ENCODE measurements at places on chromosomes 2 and 18. TPM values are rescaled to one million over a fixed set of nuclear protein-coding genes. Genes with fewer than 3 reads are reported as not detected.
A peak's percentile ranks its signal among the peaks of the same experiment; 100 is the strongest.

GRCh38 chr18:68417166-68417799 lies 297.6 kb downstream of the TMX3 start:
- DNase-seq = no peak

DNA sequence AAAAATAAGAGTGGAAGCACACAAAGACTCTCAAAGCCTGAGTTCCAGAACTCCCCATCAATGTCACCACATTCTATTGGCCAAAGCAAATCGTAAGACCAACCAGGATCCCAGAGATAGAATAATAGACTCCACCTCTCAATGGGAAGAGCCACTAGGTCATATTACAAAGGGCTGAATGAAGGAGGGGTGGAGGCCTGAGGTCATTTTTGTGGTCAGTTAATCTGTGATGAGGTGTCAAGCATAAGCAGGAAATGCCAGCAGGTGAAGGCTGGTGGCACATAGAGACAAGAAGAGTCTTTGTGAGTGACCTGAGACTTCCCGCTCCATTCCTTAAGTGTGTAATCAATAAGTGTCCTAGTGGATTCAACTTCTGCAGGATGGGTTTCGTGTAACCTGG lies 144.3 kb downstream of the TFCP2L1 start:
- no peak for DNase-seq

- no peak for DNase-seq
Measured at GRCh38 chr2:237483018-237483731, 3.9 kb upstream of the MLPH start.

GRCh38 chr2:121530212-121530705 lies 421 bp upstream of the RNU4ATAC start:
- DNase-seq = peak; percentile 87

GRCh38 chr18:45522371-45522770 lies 92.9 kb upstream of the SLC14A2 start:
- no peak for DNase-seq

- no peak for DNase-seq
Measured at GRCh38 chr2:232563580-232563979, 13.1 kb downstream of the EIF4E2 start.

DNA sequence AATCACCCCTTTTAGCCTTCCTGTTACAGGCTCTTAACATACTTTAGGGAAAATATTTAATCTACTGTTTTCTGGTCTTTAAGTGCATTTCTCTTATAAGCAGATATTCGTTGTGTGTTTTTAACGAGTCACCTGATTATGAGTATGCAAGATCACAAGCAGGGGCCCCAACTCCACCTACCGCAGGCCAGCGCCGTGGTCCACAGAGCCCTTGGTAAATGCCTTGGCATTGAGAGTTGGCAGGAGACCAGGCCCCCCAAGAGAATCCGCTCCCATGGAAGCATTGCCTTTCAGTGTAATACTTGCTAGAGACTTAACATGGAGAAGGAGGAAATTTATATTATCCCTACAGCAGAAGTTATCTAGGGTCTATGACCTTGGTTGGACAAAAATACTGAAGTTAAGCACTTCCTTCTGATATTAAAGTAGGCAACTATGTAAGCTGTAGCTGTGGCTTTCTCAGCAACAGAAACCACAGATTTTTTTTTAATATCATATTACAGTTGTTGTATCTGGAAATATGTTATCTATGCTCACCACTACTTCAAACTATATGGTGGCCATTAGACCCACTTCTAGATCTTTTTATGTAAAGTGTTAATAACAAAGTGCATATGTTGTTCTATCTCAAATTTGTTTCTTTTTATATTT lies 241.8 kb upstream of the MGAT5 start:
- no peak for DNase-seq

DNA sequence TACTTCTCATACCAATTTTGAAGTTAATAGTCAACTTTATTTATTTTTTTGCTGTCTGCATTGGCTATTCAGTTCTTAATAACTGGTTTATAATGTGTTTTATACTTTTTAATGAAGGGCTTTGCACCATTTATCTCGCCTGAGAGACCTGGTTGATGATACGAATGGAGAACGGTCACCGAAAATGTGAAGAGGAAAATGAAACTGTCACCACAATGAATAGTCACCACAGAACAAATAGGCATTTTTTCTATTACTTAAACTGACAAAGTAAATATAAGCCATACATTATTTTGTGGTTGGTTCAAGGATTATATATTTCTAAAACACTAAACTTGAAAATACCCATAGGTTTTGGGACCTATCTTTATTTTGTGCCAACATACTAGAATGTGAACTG lies 20.4 kb downstream of the C18orf54 start:
- DNase-seq = no peak

GRCh38 chr18:313931-314330 lies 46.1 kb upstream of the THOC1 start:
- DNase-seq = no peak

DNA sequence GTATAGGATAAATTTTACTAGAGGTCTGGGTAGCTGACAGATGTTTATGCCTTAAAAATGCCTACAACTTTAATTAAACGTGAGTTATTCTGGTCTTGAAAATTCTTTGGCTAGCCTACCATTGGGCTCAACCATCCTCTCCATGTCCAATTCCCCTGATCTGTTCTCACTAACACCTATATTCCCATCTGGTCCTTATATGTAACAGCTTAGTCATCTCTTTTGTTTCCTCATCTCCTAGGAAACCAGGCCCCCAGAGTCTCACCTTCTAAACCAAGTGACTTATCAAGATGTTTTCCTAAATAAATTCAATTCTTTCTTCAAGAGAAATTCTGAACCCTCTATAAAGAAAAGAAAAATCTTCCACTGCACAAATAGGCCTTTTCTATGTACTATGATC lies 148.5 kb downstream of the TTC32 start:
- DNase-seq = no peak

DNA sequence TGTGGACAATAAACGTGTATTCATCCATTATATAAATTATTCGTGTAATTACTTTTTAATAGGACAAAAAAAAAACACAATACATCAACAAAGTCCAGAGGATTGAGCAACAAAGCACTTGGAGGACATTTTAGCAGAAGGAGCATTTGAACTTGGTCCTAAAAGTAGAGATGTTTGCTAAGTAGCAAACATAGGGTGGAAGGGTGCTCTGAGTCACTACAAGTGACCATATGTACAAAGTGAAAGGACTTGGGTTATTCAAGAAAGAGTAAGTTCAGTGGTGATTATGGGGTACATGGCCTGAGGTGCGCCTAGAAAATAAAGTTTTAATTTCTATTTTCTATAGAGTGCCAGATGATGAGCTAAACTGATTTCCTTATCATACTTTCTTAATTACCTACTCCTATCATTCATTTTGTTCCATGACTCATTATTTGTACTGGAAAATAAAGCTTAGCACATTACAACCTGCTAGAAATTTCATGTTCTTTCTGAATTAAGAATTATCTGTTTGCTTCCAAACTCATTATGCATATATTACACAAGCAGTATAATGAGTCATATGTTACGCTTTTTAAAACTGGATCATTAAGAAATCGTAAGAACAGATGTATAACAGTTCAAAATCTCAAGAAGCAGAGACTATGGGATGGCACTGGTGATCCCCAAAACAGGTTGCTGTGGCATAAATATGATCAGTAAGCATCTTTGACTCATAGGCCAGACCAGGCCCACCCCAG lies 13.1 kb upstream of the PPP1R1C start:
- DNase-seq = no peak

GRCh38 chr2:156319811-156320485 lies 12.6 kb downstream of the NR4A2 start:
- no peak for DNase-seq

The ITM2C gene
- 866 TPM for polyA plus RNA-seq

The DQX1 gene
- polyA plus RNA-seq = 0.19 TPM

The KIF3C gene
- polyA plus RNA-seq = 12.5 TPM

The PIK3C3 gene
- 66.2 TPM for polyA plus RNA-seq

The PLGLB2 gene
- 5.3 TPM for polyA plus RNA-seq

The ABCB11 gene
- polyA plus RNA-seq = not detected

The PPP4R1 gene
- polyA plus RNA-seq = 92.3 TPM

The ALMS1 gene
- polyA plus RNA-seq = 35.5 TPM

The DIPK1C gene
- polyA plus RNA-seq = 0.26 TPM

The OTX1 gene
- not detected for polyA plus RNA-seq

The FANCL gene
- polyA plus RNA-seq = 60.9 TPM
